ENCODE measurements at places on chromosomes 11 and 22.

DNA sequence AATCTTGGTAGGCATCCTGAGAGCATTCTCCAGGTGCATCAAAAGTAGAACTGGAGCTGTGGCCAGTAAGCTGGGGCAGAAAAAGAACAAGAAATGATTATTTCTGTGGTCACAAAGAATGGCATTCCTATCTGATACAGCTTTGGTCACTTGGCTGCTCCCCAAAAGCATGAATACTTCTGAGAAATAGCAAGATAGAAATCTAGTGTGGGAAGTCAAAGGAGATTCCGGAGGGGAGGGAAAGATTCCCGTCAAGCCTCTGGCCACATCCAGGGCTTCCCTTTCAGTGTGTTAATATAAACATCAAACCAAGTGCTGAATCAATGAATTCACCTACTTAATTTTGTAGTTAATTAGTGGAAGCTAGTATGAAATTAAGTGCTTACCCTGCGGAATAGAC is 1185.4 kb downstream of the LRRC4C start:
- no peak for DNase-seq

DNA sequence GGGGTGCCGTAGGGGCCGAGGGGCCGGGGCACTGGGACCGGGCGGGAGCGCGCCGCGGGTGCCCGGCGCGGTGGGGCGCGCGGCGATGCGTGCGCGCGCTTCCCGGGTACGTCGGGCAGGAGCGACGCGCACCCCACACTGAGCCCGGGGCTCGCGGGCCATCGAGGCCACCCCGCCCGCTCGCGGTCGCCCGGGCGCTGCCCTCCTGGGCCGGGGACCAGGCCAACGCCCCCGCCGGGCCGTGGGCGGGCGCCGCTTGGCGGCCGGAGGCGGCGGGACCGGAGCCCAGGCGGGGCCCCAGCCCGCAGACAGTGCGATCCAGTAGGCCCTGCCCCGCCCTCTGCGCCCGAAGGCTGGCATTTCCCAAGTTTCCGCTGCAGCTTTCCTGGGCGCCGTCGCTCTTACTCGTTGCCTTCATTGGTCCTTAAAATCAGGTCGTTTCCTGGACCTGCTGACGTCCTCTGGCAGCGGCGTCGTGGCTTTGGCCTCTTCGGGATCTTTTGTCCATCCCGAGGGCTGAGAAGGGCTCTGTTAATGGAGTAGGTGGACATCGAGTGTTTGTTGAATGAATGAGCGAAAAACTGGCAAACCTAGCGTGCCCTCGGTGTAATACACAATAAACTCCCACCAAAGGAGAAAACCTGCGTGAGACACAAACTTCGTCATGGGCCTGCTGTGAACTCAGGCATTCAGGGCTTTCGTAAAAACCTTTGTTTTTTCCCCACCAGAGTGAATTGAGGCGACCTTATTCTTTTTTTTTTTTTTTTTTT is 638 bp downstream of the PARVA start:
- peak; percentile 42 for DNase-seq

GRCh38 chr11:94635072-94635471 is 67.9 kb downstream of the PIWIL4 start:
- no peak for DNase-seq

DNA sequence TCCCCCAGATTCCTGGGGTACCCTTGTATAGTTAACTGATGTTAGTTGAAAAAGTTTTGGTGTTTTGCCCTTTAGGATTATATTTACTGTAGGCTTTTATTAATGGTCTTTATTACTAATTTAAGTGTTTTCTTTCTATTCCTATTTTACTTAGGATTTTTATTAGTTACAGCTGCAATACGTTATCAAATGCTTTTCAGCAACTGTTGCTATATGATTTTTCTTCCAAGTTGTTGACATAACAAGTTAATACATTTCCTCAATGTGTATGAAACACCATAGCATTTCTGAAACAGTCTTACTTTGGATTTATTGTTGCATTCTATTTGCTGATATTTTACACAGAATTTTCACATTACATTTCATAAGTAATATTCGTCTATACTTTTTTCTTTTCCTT is 81.2 kb upstream of the RASSF10 start:
- DNase-seq, result no peak

- DNase-seq, result peak; percentile 19
Observed at GRCh38 chr22:46563381-46564083, 26.1 kb upstream of the CELSR1 start.

DNA sequence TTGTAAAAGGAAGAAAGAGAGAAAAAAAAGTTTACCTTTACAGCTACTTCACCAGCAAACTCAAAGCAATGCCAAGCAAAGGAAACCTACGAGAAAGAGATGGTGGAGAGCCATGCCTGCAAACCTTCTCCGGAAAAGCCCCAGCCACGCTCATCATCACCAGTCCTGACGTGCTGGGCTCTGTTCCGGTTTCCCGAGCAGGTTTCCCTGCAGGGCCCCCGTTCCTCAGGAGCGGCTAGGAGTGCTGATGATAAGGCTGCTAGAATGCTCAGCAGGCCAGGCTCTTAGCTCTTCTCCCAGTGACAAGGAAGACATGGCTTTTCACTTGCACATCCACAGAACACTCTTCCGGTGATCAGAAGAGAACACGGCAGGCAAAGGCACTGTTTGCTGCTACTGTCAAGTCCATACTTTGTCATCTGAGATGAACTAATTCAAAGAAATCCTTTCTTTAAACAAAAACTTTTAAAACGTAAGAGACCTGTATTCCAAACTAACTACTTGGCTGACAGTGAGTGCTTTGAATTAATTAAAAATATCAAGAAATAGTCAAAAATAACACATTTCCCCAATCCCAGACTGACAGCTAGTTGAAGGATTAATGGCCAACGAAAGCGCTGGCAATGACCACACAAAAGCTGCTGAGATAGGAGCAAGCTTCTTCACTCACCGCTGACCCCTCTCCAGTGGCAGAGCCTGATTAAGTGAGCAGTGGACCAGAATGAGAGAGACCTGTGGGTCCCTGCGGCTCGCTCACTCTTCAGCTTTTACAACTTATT is 35.8 kb downstream of the DUSP8 start:
- DNase-seq, result no peak

DNA sequence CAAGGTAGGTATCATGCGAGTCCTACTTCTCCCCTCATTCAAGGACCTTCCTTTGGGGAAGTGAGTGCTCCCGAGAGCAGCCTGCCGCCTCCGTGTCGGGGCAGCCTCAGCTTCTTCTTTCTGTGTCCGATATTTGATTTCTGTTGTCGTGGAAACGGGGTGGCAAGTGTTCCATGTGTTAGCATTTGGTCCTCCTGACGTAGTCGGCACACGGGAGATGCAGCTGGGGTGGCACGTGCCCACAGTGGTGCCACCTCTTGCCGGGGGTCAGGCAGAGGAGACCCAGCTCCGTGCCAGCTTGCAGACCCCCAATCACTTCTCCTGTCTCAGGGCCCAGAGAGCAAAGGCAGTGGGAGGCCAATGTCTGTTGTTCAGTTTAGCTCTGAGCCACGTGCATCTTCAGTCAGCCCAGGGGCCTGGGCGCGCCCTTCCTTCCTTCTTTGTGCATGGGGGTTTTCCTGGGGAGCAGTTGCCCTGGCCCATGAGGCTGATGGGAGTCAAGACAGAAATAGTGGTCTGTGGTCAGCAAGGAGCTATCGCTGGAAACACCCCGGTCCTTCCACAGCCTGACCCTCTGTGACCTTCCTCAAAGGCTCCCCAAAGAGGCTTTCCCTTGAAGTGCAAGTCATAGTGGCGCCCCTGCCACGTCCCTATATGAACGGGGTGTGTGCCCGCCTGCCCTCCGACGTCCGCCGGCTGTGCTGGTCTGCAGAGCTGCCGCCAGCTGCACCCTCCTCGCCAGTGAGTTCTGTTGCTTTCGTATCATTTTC is 44.5 kb downstream of the PARVB start:
- no peak for DNase-seq

- DNase-seq, result no peak
Observed at GRCh38 chr22:43479301-43479950, 67.6 kb downstream of the MPPED1 start.

GRCh38 chr11:74070723-74071492 is 62.0 kb upstream of the UCP3 start:
- no peak for DNase-seq

GRCh38 chr11:69199583-69200315 is 44.0 kb downstream of the SMIM38 start:
- DNase-seq, result no peak

- no peak for DNase-seq
Observed at GRCh38 chr11:111361874-111362273, 17.2 kb downstream of the POU2AF1 start.

DNA sequence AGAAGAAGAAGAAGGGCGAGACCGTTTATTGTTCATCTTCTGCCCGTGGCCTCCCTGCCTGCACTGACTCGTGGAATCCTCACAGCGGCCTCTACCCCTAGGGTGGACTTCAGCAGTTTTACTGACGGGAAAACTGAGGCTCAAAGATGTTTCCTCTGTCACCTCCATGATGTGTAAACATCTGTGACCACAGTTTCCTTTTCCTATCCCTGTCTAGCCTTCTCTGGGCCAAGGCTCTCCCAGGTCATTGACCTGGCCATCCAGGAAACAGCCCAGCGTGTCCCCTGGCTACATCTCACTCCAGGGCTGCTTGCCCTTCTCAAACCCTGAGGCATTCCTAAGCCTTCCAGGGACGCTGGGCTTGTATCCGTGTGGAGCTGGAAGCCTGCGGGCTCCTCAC is 49.0 kb upstream of the GCAT start:
- no peak for DNase-seq

DNA sequence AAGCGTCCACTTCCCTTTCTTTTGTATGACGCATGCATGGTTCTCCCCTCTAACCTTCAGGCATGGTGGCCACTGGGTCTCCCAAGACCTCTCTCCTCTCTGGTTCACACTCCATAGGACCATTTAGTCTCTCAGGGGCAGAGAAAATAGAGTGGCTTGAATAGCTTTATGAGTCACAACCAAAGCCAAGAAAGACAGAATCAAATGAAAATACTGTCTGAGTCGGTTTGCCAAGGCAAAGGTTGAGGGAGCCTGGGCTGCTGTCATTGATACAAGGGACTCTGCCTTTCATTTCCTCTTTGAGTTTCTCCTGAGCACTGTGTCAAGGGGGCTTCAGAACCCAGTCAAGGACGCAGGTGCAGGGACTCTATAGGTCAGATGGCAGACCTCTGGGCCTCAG is 44.2 kb downstream of the TENM4 start:
- no peak for DNase-seq

DNA sequence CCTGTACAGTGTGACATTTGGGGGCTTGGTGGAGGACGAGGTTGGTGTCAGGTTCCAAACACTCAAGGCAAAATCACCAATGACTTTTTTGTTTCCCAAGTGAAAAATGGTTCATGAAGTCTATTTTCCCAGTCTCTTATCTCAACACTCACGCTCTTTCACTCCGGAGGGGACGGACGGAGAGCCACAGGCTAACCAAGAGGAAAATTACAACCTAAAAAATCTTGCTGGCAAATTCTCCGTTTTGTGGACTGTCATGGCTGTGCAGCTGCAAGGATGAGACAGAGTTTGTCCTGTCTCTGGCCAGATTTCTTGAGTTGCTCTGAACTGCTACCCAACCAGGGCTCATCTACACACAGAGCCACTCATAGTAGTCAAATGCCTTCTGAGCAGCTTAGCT is 101.2 kb downstream of the ABTB2 start:
- no peak for DNase-seq

- no peak for DNase-seq
Observed at GRCh38 chr11:84930863-84931262, 696.3 kb downstream of the DLG2 start.

GRCh38 chr11:27004103-27004502 is 10.2 kb downstream of the FIBIN start:
- no peak for DNase-seq

DNA sequence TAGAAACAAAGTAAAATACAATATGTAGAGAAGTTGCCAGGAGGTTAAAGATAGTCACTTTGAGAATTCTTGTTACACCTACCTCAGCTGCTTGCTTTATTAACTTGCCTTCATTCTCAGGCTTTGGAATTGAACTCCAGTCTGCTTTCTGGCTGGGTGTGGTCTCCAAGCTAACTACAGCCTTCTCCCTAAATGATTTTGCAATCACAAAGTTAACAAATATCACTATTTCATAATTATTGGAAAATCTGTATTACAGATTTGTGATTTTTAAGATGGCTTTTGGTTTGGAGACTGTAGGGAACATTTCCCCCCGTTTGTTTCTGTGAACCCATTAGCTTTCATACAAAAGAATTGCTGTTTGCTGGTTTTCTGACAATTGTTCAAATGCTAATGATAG is 2.2 kb downstream of the PLAAT5 start:
- no peak for DNase-seq

GRCh38 chr11:47788181-47788580 is 21.0 kb upstream of the FNBP4 start:
- DNase-seq, result no peak

- DNase-seq, result no peak
Observed at GRCh38 chr11:114762408-114762807, 84.1 kb downstream of the NXPE2 start.

- DNase-seq, result no peak
Observed at GRCh38 chr11:43944761-43945311, 2.4 kb downstream of the C11orf96 start.

DNA sequence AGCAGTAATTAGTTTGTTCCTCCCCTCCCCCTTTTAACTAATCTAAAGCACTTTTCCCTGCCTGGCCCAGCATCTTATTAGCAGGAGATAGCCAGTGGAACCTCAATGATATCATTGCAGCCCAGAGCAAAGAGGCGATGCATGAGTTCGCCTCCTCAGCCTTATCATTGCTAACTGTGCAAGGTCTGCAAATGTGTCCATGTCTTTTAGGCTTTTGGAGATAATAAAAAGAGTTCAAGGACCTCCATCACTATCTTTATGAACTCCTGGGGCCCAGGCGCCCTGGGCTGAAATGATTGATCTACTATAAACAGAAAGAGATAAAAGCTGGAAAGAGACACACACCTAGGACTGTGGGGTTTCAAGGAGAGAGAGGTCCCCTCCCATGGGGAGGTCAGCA is 124.2 kb upstream of the TBCEL start:
- DNase-seq, result no peak

DNA sequence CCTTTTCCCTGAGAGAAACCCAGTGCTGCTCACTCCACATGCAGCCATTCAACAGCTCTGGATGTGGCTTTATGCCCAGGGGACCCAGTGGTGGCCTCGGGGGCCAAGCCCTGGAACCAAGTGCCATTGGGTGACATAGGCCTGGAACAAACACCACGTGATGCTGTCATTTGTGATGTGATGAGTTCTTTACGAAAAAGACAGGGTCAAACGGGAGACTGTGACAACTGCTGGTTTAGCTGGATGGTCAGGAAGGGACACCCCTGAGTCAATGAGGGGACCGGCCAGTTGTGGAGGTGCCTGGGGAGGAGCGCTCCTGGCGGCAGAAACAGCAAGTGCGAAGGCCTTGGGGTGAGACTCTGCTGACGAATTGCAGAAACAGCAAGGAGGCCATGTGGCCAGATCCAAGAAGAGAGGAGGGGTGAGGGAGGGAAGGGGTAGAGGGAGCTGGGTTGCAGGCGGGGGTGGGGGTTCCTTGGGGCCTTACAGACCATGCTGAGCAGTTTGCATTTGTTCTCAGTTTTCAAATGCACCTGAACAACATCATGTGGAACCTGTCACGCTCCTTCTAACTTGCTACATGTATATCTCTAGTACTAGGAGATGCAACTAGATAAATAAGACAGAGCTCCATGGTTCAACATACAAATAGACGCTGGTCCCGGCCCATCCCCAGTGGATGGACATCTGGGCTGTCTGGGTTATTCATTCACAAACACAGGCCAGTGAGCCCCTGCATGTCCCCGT is 56.1 kb downstream of the IGLL5 start:
- DNase-seq, result no peak

GRCh38 chr11:128686745-128687177 is 7.1 kb upstream of the FLI1 start:
- no peak for DNase-seq

- no peak for DNase-seq
Observed at GRCh38 chr11:134343646-134344045, 11.9 kb downstream of the GLB1L2 start.

- DNase-seq, result no peak
Observed at GRCh38 chr11:2806351-2807024, 79.1 kb downstream of the CDKN1C start.

Data from SW 1271 (cell line).